T-helper 17 cell (primary cell): ENCODE measurements at places on chromosomes 1 and 21. TPM values are rescaled to one million over a fixed set of nuclear protein-coding genes. Genes with fewer than 3 reads are reported as not detected.
A peak's percentile ranks its signal among the peaks of the same experiment; 100 is the strongest.

DNA sequence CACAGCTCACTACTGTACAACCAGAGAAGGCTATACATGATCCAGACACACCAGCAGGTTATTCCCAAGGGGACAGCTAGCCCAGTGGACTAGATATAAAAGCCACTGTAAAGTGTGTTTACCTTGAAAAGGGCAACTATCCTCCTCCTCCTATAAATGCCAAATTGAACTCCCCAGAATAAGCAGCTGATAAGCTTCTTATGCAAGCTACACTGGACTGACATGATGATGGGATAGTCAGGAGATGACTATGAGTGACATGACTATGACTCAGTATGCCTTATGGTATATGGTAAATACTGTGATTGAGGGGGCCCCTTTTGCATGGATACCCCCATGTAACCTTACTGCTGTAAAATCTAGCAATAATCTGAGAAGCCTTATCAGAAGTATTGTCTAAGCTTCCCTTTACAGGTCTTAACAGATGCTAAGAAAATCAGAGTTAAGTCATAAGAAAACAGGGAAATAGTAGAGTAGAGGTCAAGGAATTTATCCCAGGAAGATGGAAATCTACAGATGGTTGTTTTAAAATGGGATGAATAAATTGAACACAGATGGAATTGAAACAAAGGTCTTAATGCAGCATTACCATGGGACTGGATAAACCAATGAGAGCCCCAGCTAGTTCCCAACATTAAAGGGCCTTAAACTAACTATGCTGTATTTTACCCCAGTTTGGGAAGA lies 55.8 kb downstream of the TRIM33 start:
- DNase-seq = no peak

DNA sequence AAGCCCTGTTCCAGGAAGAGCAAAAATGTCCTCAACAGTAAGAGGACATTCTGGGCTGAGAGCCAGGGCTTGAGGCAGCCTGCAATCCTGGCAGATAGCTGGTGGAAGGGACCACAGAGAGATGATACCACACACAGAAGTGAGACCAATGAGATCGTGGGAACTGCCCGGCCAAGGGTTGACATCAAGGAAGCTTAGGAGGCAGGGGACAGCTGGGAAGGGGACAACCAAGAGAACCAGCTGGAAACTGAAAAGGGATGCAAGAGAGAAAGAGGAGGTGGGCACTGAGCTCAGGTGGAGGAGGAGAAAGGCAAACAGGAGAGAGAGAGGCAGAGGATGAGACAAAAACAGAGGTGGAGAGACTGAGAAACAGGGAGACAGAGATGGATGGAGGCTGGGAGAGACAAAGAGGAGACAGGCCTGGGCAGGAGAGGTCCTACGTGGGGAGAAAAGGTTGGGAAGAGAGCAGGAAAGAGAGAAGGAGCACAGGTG lies 9.2 kb downstream of the PDZK1IP1 start:
- no peak for DNase-seq

DNA sequence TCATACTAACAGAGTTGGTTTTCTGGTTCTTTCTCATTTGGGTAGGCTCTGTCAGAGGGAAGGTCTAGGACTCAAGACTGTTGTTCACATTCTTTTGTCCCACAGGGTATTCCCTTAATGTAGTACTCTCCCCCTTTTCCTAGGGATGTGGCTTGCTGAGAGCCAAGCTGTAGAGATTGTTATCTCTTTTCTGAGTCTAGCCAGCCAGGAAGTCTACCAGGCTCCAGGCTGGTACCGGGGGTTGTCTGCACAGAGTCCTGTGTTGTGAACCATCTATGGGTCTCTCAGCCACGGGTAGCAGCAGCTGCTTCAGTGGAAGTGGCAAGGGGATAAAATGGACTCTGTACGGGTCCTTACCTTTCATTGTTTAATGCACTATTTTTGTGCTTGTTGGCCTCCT lies 226.4 kb downstream of the LBR start:
- DNase-seq = no peak

Gene DNAJC28
- total RNA-seq = 0.47 TPM

DNA sequence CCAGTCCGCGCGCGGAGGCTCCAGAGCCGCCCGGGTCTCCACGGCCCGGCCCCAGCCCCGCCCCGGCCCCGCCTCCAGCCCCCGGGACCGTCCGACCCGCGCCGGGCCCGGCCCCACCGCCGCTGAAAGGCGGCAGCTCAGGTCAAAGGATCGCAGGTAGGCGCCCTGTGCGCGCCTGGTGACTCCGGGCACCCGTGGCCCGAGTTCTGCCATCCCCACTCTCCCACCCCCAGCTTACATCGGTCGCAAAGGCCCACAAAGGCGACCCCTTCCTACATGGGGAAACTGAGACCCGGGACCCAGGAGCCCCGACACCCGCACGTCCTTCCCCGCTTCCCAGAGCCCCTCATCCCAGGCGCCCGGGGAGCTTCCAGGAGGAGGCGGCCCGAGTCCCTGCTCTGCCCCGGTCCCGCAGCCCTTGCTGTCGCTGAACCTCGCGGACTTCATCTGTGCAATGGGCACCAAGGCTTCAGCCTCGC lies at the start of gene TMEM200B:
TMEM200B (minus strand) TSS at position 17 of the 479 bp plus-strand sequence. CDS start 2,075 bp downstream, outside the sequence.
- no peak for DNase-seq

Gene RIPPLY3
- total RNA-seq = not detected

Gene KCNH1
- not detected for total RNA-seq

DNA sequence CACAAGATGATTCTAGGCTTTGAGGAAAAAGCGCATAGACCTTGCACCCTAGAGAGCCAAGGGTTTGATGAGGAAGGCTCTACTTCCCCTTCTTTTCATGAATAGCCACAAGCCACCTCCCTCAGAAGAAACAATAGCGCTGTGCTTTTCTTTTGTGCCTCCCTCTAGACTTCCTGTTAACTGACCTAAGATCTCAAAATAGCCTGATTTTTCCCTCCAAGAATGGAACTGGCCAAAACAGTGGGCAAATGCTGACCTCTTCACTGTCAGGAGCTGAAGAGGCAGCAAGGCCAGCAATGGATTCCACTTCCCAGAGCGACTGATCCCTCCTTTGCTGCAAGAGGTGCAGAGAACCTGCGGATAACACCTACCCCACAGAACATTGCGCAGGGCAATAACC lies 362.8 kb downstream of the KCNH1 start:
- DNase-seq = no peak

Gene ZZZ3
- 49.8 TPM for total RNA-seq

DNA sequence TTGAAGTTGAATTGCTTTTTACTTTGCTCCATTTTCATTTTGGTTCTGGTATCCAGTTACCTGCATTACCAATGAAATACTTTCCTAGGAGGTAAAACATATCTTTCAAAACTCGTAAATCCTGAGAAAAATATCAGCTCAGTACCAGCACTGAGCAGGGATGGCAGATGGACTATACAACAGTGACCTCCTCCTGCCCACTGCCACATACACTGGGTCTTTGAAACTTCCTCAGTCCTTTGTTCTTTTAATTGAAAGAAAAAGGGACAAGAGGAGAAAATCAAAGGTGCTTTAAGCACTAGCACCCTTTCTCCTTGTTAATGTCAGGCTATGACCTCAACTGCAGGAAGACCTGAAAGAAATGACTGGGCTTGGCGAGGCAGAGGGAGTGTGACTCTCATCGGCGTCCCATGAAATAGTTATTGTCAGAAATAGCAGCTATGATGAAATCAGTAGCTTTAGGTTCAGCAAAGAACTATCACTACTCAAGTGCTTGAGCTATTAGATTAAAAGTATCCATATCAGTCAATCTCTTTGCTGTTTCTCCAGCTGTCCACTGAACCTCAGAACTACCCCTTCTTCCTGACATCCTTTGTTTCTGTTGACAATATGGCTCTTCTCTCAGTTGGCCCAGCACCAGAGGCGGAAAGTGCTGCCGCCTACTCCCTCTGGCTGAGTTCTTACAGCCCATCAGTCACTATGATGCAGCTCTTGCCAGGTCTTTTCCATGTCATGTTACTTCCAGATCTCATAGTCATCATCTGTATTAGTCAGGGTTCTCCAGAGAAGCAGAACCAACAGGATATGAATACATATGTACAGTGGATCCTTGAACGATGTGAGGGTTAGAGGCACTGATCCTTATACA lies 207.0 kb upstream of the MAP1LC3C start:
- DNase-seq = no peak

DNA sequence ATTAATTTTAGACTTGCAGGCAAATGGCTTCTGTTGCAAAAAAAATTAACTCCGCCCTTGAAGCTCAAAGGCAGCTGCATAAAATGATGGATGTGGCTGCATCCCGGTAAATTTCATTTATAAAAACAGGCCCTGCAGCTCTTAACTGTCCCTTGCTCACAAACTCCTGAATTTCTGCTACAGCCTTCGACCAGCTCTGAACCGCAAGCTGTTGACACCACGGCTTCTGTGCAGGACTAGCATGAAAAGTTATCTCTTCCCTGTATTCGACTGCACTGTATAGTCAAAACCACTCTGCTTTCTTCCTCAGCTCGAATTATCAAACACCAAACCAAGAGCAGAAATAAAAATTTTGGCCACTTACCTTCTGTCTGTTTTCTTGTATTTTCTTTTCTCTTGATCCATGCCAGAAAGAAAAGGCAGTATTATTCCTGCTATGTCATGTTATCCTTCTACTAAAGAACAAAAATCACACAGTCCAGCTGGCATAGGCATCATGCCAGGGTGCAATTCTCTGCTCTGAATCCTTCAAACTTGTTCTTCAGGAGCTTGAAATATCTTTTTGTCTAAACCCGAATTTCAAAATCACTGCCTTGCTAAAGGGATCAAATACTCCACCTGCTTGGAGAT lies 195.5 kb upstream of the NCAM2 start:
- no peak for DNase-seq

GRCh38 chr1:94416901-94417727 lies 1.1 kb upstream of the ABCD3 start:
- DNase-seq = no peak

DNA sequence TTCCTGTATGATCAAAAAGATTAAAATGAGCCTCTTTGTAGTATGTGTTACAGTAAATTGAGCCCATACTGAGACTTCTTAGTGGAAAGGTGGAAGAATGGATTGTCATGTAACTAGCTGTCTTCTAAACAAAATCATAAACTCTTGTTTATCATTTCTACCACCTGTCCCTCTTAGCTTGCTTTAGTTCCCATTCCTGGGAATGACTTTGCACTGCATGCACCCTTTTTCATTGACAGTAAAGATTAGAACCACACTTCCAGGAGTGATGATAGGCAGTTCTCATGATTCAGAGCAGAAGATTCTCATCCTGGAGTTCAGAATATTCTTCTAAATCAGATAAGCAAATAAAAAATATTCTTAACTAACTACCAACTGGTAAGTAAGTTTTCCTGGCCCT lies 28.0 kb downstream of the DENND2D start:
- no peak for DNase-seq

Gene NTMT2
- total RNA-seq = not detected

DNA sequence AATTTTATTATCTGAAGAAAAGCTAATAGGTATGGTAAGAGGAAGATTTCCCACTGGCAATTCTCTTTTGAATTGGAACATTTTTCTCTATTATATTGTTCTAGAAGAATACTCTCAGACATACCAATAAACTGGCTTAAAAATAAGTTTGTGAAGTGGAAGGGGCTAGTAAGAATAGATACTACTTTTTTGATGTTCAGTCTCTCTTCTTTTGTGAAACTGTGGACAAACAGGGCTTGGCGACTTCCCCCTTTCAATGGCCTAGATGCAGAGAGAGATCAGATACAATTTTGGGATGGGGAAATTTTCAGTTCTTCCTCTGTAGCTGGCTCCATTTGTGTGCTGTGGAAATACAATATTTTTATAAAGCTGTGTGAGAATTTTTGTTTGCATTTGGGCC lies 2.5 kb downstream of the PBX1 start:
- DNase-seq = no peak

- no peak for DNase-seq
Measured at GRCh38 chr1:3745590-3746381, 6.5 kb upstream of the CCDC27 start.

DNA sequence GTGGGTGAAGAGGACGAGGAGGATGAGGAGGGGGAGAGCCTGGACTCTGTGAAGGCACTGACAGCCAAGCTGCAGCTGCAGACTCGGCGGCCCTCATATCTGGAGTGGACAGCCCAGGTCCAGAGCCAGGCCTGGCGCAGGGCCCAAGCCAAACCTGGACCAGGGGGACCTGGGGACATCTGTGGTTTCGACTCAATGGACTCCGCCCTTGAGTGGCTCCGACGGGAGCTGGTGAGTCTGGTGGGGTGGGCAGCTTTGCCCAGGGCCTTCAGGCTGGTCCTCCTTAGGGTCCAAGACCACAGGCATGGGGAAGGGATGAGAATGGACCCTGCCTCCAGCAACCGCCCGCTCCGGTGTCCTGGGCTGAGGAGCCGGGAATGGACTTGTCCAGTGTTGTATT lies 430 bp downstream of the FAM167B start:
- DNase-seq = no peak

Gene GSTM1
- total RNA-seq = not detected

DNA sequence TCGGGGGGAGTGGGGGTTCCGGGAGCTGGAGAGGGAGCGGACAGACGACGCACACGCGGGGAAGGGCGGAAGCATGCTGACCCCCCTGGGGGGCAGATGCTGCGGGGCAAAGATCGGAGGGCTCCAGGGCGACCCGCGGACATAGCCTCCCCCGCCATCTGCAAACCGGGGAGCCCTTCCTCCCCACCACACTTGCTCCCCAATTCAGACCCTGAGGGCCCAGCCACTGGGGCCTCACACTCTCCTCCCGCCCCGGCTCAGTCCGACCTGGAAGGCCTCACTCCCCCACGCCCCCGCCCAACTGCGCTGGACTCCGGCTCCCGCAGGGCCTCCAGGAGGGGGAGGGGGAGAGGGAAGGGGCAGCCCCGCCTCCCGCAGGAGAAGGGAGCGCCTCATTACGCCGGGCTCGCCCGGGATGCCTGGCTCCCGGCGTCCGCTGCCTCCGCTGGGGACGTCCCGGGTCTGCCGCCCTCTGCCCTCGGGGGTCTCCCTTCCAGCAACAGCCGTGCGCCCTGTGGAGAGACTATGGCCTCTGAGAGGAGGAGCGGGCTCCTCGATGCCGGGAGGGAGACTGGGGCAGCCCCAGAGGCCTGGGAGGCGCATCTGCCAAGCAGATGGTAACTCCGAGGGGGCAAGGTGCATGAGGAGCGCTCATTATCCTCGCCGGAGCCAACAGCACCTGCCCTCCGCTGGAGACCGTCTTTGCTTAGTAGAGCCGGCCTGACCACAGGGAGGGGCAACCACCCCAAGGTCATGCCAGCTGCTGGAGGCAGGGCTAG lies 636 bp upstream of the CAMK2N1 start:
- no peak for DNase-seq

Gene CCDC190
- total RNA-seq = not detected

Gene ZBTB48
- 34.0 TPM for total RNA-seq

Gene DDR2
- 0.22 TPM for total RNA-seq

Gene SPAG17
- total RNA-seq = not detected

- DNase-seq = no peak
Measured at GRCh38 chr1:29646161-29646775, 409.9 kb downstream of the PTPRU start.

DNA sequence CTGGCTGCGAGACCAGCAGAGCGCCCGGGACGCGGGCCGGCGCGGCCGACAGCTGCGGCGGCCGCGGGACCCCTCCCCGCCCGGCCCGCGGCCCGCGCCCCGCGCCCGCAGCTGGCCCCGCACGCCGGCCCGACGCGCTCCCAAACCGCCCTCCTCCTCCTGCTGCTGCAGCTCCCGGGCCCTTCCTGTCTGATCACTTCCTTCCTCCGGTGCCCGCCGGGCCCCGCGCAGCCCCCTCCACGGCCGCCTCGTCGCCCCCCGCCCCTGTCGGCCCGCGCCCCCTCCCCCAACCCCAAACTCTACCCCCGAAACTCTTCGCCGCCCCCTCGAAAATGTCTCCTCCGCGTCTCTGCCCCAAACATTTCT lies 594 bp downstream of the LUZP1 start:
- DNase-seq = peak; percentile 26

Gene LDLRAD1
- not detected for total RNA-seq
